Naive thymus-derived CD8-positive, alpha-beta T cell (primary cell): ENCODE measurements at places on chromosomes 13 and 19. TPM values are rescaled to one million over a fixed set of nuclear protein-coding genes. Genes with fewer than 3 reads are reported as not detected.

DNA sequence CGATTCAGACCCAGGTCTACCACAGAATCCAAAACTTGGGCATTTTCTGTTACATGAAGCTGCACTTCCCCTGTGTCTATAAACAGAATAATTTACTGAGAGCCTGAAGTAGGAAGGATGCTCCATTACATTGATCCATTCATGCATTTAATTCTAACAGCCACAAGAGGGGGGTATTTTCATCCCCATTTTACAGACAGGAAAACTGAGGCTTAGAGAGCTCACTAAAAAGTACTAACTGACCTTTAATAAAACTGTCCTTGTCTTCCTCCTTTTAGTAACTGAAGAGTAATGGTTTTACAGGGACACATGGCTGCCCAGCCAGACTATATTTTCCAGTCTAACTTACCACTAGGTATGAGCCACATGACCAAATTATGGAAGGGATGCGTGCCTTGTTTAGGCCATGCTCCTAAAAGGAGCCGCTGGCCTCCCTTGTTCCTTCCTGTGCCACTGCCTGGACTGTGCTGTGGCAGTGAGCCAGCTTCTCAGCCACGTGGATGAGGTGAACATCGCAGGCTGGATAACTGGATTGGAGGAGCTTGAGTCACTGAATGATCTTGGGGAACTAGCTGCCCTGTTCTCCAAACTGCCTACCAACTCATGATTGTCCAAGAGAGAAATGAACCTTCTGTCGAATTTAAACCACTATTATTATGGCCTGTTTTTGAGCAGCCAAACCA, 108.3 kb downstream of the DOCK9 start:
- no peak overlapping the region for H3K27ac ChIP-seq
- peaks cover 23% of the 10 kb centered on the region for H3K36me3 ChIP-seq
- H3K4me1 ChIP-seq = peaks cover 6% of the 10 kb centered on the region
- H3K27me3 ChIP-seq = no peaks in the 10 kb centered on the region
- H3K4me3 ChIP-seq = no peak overlapping the region
- no peak for DNase-seq

The PRR12 gene
- total RNA-seq = 62.1 TPM

The ZNF524 gene
- 20.7 TPM for total RNA-seq

The MEIS3 gene
- not detected for total RNA-seq

The KPNA3 gene
- total RNA-seq = 22.7 TPM

DNA sequence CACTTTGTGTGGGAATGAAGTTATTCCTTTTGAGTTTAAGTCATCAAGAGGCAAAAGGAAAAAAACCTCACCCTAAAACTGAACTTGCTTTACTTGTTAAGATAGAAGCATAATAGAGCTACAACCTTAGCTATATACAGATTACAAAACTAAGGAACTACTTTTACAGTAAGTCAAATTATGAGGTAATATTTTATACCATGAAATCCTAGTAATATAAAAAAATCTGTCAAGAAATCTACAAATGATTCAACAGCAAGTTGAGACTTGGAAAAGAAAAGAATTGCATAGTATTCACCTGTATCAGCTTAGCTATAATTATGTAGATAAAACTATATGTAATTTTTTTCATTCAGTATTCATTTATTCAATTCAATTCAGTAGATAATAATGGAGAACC, 335.3 kb downstream of the KLF5 start:
- H3K36me3 ChIP-seq = peaks cover 5% of the 10 kb centered on the region
- no peak for DNase-seq
- H3K4me3 ChIP-seq = no peak overlapping the region
- no peak overlapping the region for H3K27ac ChIP-seq
- H3K4me1 ChIP-seq = peaks cover 3% of the 10 kb centered on the region

The MCEMP1 gene
- total RNA-seq = not detected

DNA sequence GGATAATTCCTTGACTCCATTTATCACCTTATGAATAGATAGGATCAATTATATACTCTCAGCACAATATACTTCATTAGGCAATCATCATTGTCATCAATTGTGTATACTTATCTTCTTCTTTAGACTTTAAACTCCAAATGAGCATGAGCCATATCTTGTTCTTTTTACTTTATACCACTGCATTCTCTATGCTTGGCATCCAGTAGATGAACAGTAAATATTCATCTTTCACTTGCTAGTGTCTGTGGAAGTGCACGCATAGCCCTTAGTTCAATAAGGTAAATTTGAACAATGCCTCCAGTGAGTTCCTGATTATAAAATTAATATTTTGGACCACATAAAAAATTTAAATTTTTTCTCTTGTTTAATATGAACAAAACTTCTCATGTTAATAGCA, 172.3 kb upstream of the SPRY2 start:
- no peak overlapping the region for H3K4me3 ChIP-seq
- H3K4me1 ChIP-seq = no peaks in the 10 kb centered on the region
- no peaks in the 10 kb centered on the region for H3K27me3 ChIP-seq
- DNase-seq = no peak

The RXFP2 gene
- total RNA-seq = not detected

DNA sequence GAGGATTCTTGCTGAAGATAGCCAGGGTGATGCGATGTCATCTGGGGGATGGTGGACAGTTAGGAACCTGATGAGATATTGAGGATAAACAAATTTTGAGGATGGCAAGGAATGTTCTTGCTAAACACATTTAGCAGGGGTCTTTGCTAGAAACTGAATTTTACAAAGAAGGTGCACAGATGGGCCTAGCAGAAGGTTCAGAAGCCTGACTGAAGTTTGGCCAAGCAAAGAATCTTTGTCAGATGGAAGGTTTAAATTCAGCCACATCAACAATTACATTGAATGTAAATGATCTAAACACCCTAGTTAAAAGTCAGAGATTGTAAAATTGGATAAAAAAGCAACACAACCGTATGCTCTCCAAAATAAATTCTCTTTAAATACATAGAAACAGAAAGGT, 68.8 kb downstream of the WASF3 start:
- H3K27ac ChIP-seq = no peak overlapping the region
- H3K27me3 ChIP-seq = peaks cover 8% of the 10 kb centered on the region
- peaks cover 4% of the 10 kb centered on the region for H3K36me3 ChIP-seq
- no peak overlapping the region for H3K4me3 ChIP-seq
- H3K4me1 ChIP-seq = no peaks in the 10 kb centered on the region

The FGF21 gene
- total RNA-seq = not detected

The KIR2DL3 gene
- total RNA-seq = 0.23 TPM

The CPB2 gene
- not detected for total RNA-seq

The CCDC194 gene
- total RNA-seq = 2.4 TPM

The GPR12 gene
- total RNA-seq = 0.08 TPM

- no peak overlapping the region for H3K27ac ChIP-seq
- peaks cover 12% of the 10 kb centered on the region for H3K4me1 ChIP-seq
- H3K27me3 ChIP-seq = peaks cover 7% of the 10 kb centered on the region
Measured at GRCh38 chr19:16886305-16886880, 2.4 kb upstream of the F2RL3 start.
